CD8-positive, alpha-beta memory T cell (primary cell): ENCODE measurements at places on chromosomes 2 and 18. TPM values are rescaled to one million over a fixed set of nuclear protein-coding genes. Genes with fewer than 3 reads are reported as not detected.

PDCD1 gene
- 41.8 TPM for polyA plus RNA-seq

DNA sequence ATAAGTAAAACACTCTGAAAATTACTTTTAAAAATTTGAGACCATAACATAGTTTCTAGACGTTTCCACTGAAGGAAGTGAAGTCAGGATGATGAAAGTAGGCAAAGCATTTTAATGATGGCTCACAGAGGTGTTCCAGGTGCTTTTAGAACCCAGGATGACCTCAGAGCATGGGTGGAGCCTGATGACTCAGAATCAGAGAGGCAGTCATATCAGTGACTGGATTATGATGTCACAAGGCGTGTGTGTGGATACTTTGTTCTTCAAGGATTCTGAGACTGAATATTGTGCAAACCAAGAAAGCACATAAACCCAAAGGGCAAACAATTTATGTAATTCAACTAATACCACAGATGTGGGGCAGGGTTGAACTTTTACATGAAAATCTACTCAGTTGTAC, 208.0 kb upstream of the FBXO11 start:
- H3K27ac ChIP-seq = no peak overlapping the region
- peak; percentile 50 for DNase-seq
- peaks cover 7% of the 10 kb centered on the region for H3K4me1 ChIP-seq
- H3K27me3 ChIP-seq = no peaks in the 10 kb centered on the region
- H3K4me3 ChIP-seq = no peak overlapping the region

- no peaks in the 10 kb centered on the region for H3K36me3 ChIP-seq
- H3K27me3 ChIP-seq = no peaks in the 10 kb centered on the region
- no peak overlapping the region for H3K27ac ChIP-seq
- peak; percentile 64 for DNase-seq
Observed at GRCh38 chr2:144162652-144163051, 357.3 kb downstream of the ZEB2 start.

KRTCAP3 gene
- polyA plus RNA-seq = 0.71 TPM

GRCh38 chr2:238845583-238846377, 2.1 kb upstream of the TWIST2 start:
- H3K27ac ChIP-seq = no peak overlapping the region
- no peak for DNase-seq
- H3K4me1 ChIP-seq = no peaks in the 10 kb centered on the region
- H3K27me3 ChIP-seq = peaks cover 14% of the 10 kb centered on the region

GRCh38 chr2:158131919-158132566, 30.4 kb downstream of the UPP2 start:
- no peak for DNase-seq
- no peaks in the 10 kb centered on the region for H3K36me3 ChIP-seq
- H3K27ac ChIP-seq = no peak overlapping the region
- H3K27me3 ChIP-seq = no peaks in the 10 kb centered on the region

DNA sequence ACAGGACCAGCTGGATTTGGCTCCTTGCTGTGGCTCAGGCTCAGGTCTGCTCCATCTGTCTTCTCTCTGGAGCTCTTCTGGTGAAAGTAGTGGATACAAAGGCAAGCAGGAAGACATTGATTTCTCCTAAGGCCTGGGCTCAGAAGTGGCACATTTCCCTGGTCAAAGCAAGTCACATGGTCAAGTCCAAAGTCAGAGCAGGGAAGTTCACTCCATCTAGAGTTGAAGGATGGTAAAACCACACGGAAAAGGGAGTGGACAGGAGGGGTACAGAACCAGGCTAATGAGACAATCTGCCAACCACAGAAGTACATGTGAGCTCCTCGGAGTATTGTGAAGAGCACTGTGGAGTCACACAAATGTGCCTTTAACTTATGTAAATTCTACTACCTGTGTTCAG, 66.1 kb downstream of the MARCO start:
- H3K27ac ChIP-seq = no peak overlapping the region
- H3K4me3 ChIP-seq = no peak overlapping the region
- H3K27me3 ChIP-seq = no peaks in the 10 kb centered on the region
- no peak for DNase-seq

DNA sequence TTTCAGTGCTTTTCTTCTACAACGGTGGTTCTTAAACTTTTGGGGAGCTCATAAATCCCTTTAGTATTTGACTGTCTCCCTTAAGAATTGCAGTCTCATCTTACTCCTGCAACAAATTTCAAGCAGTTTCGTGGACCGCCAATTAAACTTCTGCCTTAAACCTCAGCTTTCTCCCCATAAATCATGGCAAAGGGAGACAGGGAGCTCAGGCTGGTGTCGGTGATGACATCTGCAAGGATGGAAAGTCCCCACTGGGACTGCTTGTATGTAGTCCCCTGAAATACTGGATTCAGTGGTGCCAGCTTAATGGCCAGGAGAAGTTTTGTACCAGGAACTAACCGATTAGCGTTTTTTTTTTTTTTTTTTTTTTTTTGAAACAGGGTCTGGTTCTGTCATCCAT, 148.7 kb upstream of the ITGA6 start:
- H3K27ac ChIP-seq = no peak overlapping the region
- H3K36me3 ChIP-seq = no peaks in the 10 kb centered on the region
- no peak for DNase-seq

FOXD4L1 gene
- polyA plus RNA-seq = not detected

SCN2A gene
- polyA plus RNA-seq = not detected

DNA sequence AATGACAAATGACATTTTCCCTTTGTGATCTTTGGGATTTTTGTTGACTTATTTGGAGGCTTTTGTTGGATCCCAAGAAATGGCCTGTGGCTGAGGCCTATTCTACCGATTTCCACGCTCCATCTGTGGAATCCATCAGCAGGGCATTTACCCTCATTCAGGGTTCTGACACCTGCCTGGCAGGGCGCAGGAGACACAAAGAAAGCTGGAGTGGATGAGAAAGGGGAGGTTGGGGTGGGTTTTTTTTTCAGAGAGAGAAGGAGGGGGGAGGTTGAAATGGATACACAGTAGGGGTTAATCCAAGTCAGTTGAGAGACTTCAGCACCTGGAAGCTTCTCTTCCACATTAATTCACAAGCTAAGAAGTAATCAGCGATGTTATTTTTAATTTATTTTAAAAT, 59.7 kb downstream of the PAX3 start:
- no peak overlapping the region for H3K4me3 ChIP-seq
- no peaks in the 10 kb centered on the region for H3K27me3 ChIP-seq
- no peaks in the 10 kb centered on the region for H3K4me1 ChIP-seq
- no peak for DNase-seq
- H3K36me3 ChIP-seq = no peaks in the 10 kb centered on the region
- no peak overlapping the region for H3K27ac ChIP-seq

GRCh38 chr2:128315829-128316776, 2.6 kb downstream of the HS6ST1 start:
- H3K4me1 ChIP-seq = peaks cover 21% of the 10 kb centered on the region
- no peaks in the 10 kb centered on the region for H3K36me3 ChIP-seq
- no peak overlapping the region for H3K27ac ChIP-seq
- H3K4me3 ChIP-seq = peak overlapping the region; percentile 51
- peak; percentile 1 for DNase-seq
- H3K27me3 ChIP-seq = no peaks in the 10 kb centered on the region

PLEK gene
- polyA plus RNA-seq = 135 TPM

SATB2 gene
- polyA plus RNA-seq = not detected

GRCh38 chr2:10028988-10029874, 14.1 kb upstream of the KLF11 start:
- H3K4me1 ChIP-seq = peaks cover 25% of the 10 kb centered on the region
- DNase-seq = peak; percentile 51
- no peaks in the 10 kb centered on the region for H3K27me3 ChIP-seq
- peak overlapping the region; percentile 41 for H3K4me3 ChIP-seq
- no peaks in the 10 kb centered on the region for H3K36me3 ChIP-seq

COL4A4 gene
- polyA plus RNA-seq = 0.08 TPM

REL gene
- polyA plus RNA-seq = 25.4 TPM

- no peak overlapping the region for H3K27ac ChIP-seq
- no peaks in the 10 kb centered on the region for H3K36me3 ChIP-seq
- no peak for DNase-seq
- H3K27me3 ChIP-seq = peaks cover 5% of the 10 kb centered on the region
Observed at GRCh38 chr2:148875387-148876051, 492 bp downstream of the KIF5C start.

- no peaks in the 10 kb centered on the region for H3K36me3 ChIP-seq
- H3K4me1 ChIP-seq = no peaks in the 10 kb centered on the region
- no peak overlapping the region for H3K27ac ChIP-seq
- DNase-seq = no peak
- no peak overlapping the region for H3K4me3 ChIP-seq
- no peaks in the 10 kb centered on the region for H3K27me3 ChIP-seq
Observed at GRCh38 chr2:170241756-170242155, 63.8 kb downstream of the MYO3B start.

LRATD1 gene
- polyA plus RNA-seq = not detected

ANKRD44 gene
- 90.1 TPM for polyA plus RNA-seq

GRCh38 chr2:65420712-65421431, 11.5 kb downstream of the SPRED2 start:
- no peaks in the 10 kb centered on the region for H3K36me3 ChIP-seq
- no peak for DNase-seq
- H3K4me3 ChIP-seq = no peak overlapping the region
- H3K27ac ChIP-seq = no peak overlapping the region
- H3K27me3 ChIP-seq = no peaks in the 10 kb centered on the region

GRCh38 chr18:59278793-59279192, 5.5 kb upstream of the RAX start:
- H3K27ac ChIP-seq = no peak overlapping the region
- H3K27me3 ChIP-seq = peaks cover 18% of the 10 kb centered on the region
- DNase-seq = no peak
- no peak overlapping the region for H3K4me3 ChIP-seq
- no peaks in the 10 kb centered on the region for H3K36me3 ChIP-seq

GRCh38 chr2:78778756-78779510, 246.6 kb upstream of the REG3G start:
- no peak for DNase-seq
- no peaks in the 10 kb centered on the region for H3K27me3 ChIP-seq
- no peaks in the 10 kb centered on the region for H3K36me3 ChIP-seq

- DNase-seq = no peak
- H3K4me3 ChIP-seq = no peak overlapping the region
- no peaks in the 10 kb centered on the region for H3K36me3 ChIP-seq
- H3K27ac ChIP-seq = no peak overlapping the region
- H3K27me3 ChIP-seq = peaks cover 4% of the 10 kb centered on the region
- H3K4me1 ChIP-seq = peaks cover 6% of the 10 kb centered on the region
Observed at GRCh38 chr2:238236571-238236970, 3.3 kb downstream of the HES6 start.

- DNase-seq = no peak
- H3K36me3 ChIP-seq = no peaks in the 10 kb centered on the region
- no peak overlapping the region for H3K4me3 ChIP-seq
- H3K27ac ChIP-seq = no peak overlapping the region
Observed at GRCh38 chr2:157271590-157272203, 14.2 kb downstream of the GALNT5 start.

- DNase-seq = no peak
- H3K4me1 ChIP-seq = no peaks in the 10 kb centered on the region
Observed at GRCh38 chr2:75570948-75571729, 10.4 kb upstream of the EVA1A start.

DNA sequence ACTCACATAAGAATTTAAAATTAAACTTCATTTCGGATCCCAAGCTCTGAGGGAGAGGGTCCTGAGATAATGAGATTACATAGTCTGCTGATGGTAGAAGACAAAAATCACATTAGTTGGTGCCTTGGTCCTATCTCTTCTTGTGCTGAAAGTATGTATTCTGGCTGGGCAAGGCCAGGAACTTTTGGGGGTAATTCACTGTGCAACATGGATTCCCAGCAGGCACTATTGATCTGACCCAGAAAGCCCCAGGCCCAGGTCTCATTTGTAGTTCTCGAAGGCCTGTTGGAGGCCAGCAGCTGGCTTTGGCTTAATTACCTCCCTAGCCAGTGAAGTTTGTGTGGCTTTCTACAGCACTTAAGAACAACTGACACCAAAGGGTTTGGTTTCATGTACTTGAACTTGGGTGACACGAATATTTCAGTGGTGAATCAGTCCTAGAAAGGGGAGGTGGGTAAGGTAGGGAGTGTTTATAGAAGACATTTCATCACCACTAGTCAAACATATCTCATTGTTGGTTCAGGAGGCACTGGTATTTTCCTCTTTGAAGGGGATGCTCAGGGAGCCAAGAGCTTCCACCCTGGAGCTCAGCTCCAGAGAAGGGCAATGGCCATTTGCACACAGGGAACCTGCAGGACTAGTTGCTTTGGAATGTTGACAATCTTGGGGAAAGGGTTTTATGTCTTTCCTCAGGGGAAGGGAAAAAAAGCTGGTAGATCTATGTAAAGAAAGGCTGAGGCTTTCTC, 217.8 kb downstream of the OSR1 start:
- no peak for DNase-seq
- no peak overlapping the region for H3K27ac ChIP-seq
- no peaks in the 10 kb centered on the region for H3K4me1 ChIP-seq
- H3K36me3 ChIP-seq = no peaks in the 10 kb centered on the region

DNA sequence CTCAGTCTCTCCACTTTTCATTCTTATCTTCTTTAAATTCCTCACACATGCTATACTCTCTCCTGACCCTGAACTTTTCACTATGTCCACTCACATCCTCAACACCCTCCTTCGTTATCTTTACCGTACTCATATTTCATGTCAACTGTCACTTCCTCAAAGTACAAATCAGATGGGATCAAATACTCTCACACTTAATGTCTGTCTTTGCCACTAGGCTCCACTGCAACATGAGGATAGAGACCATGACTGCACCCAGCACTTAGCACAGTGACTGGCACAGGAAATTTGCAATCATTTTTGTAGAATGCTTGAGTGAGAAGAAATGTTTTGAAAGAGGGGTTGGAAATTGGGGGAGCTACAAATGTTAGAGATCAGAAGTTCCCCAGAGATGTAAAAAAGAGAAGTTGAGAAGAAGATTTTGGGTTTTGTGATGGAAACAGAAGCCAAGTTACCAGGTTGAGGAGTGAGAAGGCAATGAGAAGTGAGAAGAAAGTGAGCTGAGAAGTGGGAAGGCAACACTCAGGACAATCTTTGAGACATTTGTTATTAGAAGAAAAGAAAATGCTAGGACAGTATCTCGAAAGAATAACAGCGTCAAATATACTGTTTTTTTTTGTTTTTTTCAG, 87.0 kb downstream of the CCDC141 start:
- H3K27me3 ChIP-seq = no peaks in the 10 kb centered on the region
- no peak overlapping the region for H3K27ac ChIP-seq
- no peaks in the 10 kb centered on the region for H3K4me1 ChIP-seq
- no peaks in the 10 kb centered on the region for H3K36me3 ChIP-seq
- no peak overlapping the region for H3K4me3 ChIP-seq
- no peak for DNase-seq

TYMS gene
- polyA plus RNA-seq = 2.6 TPM

ACOXL gene
- not detected for polyA plus RNA-seq
